ENCODE measurements at places on chromosomes 2 and 18.
A peak's percentile ranks its signal among the peaks of the same experiment; 100 is the strongest.

DNA sequence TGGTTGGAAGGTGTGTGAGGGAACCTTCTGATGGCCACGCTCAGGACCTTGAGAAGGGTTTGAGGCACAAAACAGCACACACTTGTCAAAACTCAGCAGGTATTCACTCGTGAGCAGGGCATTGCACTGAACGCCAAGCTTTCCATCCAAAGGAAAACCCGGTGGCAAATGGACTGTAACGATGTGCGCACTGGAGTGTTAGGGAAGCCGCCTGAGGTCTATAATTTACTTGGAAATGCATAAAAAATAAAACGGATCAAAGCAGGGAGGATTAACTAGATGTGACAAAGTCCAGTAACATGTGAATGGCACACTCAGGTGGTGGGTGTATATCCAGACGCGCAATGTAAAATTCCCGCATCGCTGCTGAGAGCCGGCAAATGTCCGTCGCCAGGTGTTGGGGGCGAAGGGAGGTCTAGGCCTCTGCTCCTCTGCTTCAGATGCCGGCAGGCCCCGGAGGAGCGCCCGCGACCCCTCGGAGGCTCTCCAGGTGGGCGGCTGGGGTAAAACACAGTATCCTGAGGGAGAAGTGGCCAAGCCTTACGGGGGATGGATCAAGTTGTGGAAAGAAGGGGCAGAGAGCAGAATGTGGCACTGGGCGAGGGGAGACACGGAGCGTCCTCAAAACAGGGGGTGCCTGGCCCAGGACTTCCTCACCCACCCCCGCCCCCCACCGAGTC lies 15.3 kb downstream of the HES6 start:
- H3K4me1 ChIP-seq = peaks cover 8% of the 10 kb centered on the region
- H3K27me3 ChIP-seq = no peaks in the 10 kb centered on the region
- no peak overlapping the region for H3K27ac ChIP-seq
- no peaks in the 10 kb centered on the region for H3K36me3 ChIP-seq

DNA sequence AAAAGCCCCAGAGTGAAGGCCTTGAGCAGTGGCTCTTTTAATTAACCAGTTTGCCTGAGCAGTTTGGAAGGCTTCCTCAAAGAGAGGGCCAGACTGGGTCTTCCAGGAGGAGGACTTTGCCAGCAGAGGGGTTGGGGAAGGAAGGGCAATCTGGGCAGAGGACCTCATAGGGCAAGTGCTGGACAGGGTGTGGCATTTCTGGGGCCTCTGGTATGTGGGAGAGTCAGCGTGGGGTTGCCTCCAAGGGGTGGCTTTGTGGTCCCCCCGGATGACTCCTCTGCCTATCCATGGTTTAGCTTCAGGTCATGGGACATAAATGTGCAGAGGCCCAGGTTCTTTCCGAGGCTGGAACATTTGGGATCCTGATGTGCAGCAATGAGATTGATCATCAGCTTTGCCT lies 12.6 kb downstream of the GLI2 start:
- H3K4me1 ChIP-seq = no peaks in the 10 kb centered on the region
- DNase-seq = no peak
- no peaks in the 10 kb centered on the region for H3K27me3 ChIP-seq
- no peak overlapping the region for H3K4me3 ChIP-seq
- no peaks in the 10 kb centered on the region for H3K36me3 ChIP-seq

DNA sequence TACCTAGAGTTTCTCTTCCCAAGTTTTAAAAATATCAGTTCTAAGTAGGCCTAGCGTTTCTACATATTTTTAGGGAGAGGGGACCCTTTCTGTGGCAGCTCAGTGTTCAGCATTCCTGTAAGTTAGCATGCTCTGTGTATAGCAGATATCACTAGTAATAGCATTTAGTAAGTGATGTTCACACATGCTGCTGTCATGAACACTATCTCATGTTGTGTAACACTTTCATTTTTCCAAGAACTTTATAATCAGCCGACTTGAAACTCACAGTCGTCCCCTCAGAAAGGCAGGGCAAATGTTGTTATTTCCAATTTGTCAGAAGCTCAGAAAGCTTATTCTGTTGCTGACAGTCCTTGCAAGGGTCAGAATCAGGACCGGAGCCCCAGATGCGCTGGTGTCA lies 267.7 kb downstream of the ALPK2 start:
- H3K4me1 ChIP-seq = no peaks in the 10 kb centered on the region
- H3K36me3 ChIP-seq = peaks cover 10% of the 10 kb centered on the region
- H3K27me3 ChIP-seq = no peaks in the 10 kb centered on the region
- no peak for DNase-seq
- peak overlapping the region; percentile 24 for H3K27ac ChIP-seq

- DNase-seq = no peak
- H3K27me3 ChIP-seq = peaks cover 4% of the 10 kb centered on the region
These were observed 49.6 kb upstream of the SLC5A7 start for GRCh38 chr2:107936433-107937359.

DNA sequence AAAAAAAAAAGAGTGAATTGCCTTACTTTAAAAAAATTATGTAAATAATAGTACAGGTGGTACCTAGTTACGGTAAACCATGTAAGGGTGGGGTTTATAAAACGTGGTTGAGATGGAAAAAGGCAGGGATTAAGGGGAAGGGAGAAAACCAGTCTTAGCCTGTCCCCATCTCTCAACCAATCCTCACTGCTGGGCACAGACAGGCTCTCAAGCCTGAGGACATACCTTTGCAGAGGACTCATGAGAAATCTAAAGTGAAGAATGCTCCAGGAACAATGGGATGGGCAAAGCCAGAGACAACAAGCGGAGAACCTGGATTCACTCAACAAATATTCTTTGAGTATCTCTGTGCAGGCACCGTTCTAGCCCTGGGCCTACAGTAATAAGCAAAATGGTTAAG lies 3.4 kb upstream of the IGFBP2 start:
- H3K27ac ChIP-seq = no peak overlapping the region
- H3K4me3 ChIP-seq = no peak overlapping the region
- no peaks in the 10 kb centered on the region for H3K36me3 ChIP-seq
- H3K4me1 ChIP-seq = peaks cover 10% of the 10 kb centered on the region
- DNase-seq = no peak
- no peaks in the 10 kb centered on the region for H3K27me3 ChIP-seq

DNA sequence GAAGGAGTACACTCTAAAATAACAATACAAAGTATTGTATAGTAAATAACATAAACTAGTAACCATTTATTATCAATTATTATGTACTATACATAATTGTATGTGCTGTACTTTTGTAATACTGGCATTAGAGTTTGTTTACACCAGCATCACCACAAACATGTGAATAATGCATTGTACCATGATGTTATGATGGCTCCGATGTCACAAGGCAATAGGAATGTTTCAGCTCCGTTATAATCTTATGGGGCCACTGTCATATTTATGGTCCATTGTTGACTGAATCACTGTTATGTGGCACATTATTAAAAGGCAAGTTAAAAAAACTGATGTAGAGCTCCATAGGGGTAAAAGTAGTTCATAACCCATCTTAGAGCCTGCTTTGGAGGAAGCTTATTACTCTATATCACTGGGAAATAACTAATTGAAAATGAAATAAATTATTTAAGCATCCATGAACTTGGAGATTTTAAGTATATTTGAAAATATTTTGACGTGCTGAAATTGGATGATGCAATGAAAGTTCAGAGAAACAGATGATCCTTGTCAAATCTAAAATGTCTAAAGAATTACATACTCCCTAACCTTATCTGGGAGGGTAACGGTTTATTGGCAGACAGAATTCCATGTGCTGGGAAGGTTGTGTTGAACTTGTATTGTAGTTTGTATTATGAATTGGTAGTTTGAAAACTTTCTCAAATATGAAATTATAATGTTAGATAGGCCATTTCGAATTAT lies 2.4 kb downstream of the SKA1 start:
- no peaks in the 10 kb centered on the region for H3K36me3 ChIP-seq
- no peaks in the 10 kb centered on the region for H3K27me3 ChIP-seq
- no peak overlapping the region for H3K4me3 ChIP-seq

- H3K4me3 ChIP-seq = no peak overlapping the region
- no peaks in the 10 kb centered on the region for H3K36me3 ChIP-seq
- no peak overlapping the region for H3K27ac ChIP-seq
- DNase-seq = no peak
- no peaks in the 10 kb centered on the region for H3K27me3 ChIP-seq
- peaks cover 38% of the 10 kb centered on the region for H3K4me1 ChIP-seq
These were observed 126.9 kb upstream of the CTAGE1 start for GRCh38 chr18:22544626-22545025.

DNA sequence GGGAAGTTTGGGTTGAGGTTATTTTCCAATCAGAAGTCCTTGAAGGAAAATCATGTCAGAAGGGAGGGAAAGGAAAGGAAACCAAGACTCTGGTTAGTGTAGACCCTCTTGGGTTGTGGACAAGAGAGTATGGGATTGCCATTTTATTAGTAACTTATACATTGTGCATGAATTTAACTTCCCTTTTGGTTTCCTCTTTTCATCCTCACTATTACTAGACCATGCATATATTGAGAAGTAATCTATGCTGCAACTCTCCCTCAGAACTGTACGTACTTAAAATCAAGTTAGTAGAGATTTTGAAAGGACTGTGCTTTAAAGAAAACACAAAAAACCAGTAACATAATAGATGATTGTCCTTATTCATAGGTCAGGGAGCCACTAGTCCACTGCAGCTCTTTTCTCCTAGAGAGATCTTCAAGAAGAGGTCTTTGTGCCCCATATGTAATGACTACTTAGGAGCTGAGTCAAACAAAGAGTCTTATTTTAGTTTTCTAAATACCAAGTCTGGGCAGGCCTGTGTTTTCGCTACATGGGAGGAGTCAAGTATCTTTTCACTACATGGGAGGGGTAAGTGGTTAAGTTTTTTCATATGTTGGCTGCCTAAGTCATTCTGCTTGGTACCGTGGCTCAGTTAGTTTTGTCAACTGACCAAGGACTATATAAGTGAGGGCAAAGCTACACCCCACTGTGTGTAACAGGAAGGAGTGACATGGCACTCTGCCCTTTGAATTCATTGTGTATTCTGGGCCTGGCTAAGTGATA lies 25.2 kb upstream of the FAM117B start:
- H3K27ac ChIP-seq = no peak overlapping the region
- no peaks in the 10 kb centered on the region for H3K27me3 ChIP-seq
- no peaks in the 10 kb centered on the region for H3K4me1 ChIP-seq
- no peaks in the 10 kb centered on the region for H3K36me3 ChIP-seq
- no peak for DNase-seq

DNA sequence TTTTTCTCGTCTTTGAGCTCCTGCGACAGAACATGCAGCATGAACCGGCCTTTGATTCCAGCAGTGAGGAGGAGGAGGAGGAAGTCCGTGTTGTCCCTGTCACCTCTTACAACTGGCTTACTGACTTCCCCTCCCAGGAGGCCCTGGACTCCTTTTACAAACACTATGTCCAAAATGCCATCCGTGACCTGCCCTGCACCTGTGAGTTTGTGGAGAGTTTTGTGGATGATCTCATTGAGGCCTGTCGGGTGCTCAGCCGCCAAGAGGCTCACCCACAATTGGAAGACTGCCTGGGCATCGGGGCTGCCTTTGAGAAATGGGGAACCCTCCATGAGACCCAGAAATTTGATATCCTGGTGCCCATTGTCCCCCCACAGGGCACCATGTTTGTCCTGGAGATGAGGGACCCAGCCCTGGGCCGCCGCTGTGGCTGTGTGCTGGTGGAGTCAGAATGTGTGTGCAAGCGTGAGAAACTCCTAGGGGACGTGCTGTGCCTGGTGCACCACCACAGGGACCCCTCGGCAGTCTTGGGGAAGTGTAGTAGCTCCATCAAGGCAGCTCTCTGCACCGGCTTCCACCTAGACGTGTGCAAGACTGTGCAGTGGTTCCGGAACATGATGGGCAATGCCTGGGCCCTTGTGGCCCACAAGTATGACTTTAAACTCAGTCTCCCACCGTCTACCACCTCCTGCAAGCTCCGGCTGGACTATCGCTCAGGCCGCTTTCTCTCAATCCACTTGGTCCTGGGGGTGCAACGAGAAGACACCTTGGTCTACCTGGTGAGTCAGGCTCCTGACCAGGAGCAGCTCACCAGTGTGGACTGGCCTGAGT lies 2.1 kb downstream of the ITPRIPL1 start:
- no peak overlapping the region for H3K4me3 ChIP-seq
- H3K27me3 ChIP-seq = peaks cover 30% of the 10 kb centered on the region
- no peak overlapping the region for H3K27ac ChIP-seq

DNA sequence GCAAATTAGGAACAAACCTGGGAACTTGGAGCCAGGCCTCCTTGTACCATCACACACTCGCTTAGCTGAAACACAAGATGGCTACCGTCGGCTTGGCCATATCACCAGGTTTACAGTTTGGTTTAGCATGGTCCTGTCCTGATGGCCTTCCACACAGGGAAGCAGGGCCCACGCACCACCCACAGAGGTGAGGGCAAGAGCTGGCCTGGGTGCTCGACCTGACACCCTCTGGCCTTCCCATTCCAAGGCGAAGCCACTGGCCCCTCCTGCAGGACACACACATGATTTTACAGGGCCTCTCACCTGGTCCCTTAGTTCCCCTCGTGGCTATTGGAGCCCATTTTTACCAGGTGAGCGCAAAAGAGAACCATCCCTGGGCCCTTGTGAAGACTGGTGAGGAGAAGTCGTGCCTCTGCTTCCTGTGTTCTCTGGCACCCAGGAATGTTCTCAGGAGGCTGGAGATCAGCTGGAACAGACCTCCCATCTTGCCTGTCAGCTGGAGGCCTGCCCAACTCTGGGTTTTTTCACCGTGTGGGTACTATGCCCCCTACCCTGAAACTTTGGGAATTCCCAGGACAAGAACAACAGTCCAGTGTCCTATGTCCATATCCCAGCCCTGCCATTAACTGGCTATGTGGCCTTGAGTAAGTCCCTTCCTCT lies 53.0 kb upstream of the FOSL2 start:
- peaks cover 44% of the 10 kb centered on the region for H3K4me1 ChIP-seq
- DNase-seq = no peak
- H3K27ac ChIP-seq = peak overlapping the region; percentile 70
- no peaks in the 10 kb centered on the region for H3K36me3 ChIP-seq

DNA sequence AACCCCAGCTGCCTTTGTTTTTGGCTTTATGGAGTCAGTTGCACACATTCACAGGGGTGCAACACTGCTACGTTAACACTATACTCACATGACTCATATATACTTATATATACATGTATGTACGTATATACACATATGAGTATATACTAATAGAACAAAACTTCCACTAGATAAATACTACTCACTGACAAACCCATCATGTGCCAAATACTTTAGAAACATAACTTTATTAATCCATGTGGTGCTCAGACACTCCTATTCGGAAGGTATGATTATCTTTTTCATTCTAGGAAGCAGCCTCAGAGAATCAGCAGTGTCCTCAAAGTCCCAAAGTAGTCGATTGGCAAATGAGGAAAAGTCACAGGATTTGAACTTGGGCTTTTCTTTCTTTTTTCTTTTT lies 7.9 kb downstream of the PMAIP1 start:
- no peak for DNase-seq
- H3K4me3 ChIP-seq = no peak overlapping the region
- H3K4me1 ChIP-seq = no peaks in the 10 kb centered on the region
- H3K36me3 ChIP-seq = no peaks in the 10 kb centered on the region
